ENCODE measurements at places on chromosomes 3 and 15.

- DNase-seq: no peak
Observed at GRCh38 chr3:127208483-127209100, 15.7 kb downstream of the PRR23E start.

GRCh38 chr3:177824841-177825240 lies 627.6 kb upstream of the TBL1XR1 start:
- DNase-seq: no peak

DNA sequence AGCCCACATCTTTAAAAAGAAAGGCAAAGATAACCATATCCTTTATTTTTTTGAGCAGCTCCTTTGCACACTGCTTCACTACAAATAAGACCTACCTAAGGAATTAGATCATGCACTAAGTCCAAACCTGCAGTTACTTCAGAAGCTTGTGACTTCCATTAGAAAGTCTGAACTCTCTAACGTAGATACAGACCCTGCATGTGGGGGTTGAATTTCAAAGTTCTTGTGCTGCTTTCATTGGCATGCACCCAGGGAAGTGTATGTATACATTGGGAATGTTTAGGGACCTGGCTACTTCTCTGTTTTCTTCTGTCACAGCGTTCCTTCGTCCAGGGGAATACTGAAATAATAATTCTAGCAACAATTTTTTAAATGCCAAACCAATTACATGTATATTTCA lies 185.2 kb upstream of the IL12A start:
- no peak for DNase-seq

- DNase-seq: no peak
Observed at GRCh38 chr3:39064646-39065045, 12.8 kb downstream of the WDR48 start.

- no peak for DNase-seq
Observed at GRCh38 chr15:82807920-82808633, 1.4 kb upstream of the WHAMM start.

DNA sequence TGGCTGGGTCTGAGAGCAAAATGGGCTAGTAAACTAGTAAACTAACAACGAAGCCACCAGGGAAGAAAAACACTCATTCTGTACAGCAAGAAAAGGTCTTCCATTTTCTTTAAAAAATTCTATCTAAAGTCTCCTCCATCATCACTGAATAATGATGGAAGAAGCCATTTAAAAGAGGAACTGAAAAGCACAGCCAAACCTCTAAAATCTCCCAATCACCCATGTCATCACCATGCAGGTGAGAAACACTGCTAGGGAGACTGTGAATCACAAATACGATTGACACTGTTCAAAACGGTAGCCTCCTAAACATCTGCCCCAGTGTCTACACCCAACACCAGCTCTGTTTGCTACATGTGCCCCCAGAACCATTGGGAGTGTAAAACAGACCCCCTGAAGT lies 140.4 kb downstream of the RORA start:
- DNase-seq: no peak

GRCh38 chr15:28962851-28963710 lies 77.3 kb downstream of the APBA2 start:
- no peak for DNase-seq

DNA sequence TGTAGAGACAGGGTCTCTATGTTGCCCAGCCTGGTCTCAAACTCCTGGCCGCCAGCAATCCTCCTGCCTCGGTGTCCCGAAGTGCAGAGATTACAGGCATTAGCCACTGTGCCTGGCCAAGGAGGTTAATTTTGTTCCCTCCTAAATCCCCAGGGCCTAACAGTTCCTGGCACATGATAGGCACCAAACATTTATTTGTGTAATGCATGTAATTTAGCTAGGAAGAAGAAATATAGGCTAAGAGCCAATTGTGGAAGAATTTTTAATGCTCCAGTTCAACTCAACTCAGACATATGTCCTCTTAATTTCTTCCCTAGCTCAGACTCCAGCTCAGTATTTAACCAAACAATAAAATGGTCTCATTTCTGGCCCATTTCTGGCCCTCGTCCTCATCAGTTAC lies 7.7 kb upstream of the ZNF592 start:
- DNase-seq: no peak

DNA sequence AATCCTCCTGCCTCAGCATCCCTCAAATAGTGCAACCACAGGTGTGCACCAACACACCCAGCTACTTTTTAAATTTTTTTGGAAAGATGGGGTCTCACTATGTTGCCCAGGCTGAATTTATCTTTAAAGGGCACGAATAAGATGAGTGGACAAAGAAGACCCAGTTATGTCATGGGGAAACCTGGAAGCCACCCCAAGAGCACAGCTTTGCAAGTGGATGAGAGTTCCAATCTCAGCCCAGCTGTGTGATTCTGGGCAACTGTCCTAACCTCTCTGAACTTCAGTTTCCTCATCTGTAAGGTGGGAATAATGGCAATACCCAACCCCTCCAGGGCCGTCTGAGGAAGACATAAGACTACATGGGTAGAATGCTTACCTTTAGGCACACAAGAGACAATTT lies 32.2 kb downstream of the DNAJB8 start:
- no peak for DNase-seq

- DNase-seq: no peak
Observed at GRCh38 chr3:130904491-130904890, 10.6 kb downstream of the ATP2C1 start.
